Activated CD8-positive, alpha-beta memory T cell treated with anti-CD3 and anti-CD28 coated beads for 4 hours (primary cell): ENCODE measurements at places on chromosomes 3 and 15.

DNA sequence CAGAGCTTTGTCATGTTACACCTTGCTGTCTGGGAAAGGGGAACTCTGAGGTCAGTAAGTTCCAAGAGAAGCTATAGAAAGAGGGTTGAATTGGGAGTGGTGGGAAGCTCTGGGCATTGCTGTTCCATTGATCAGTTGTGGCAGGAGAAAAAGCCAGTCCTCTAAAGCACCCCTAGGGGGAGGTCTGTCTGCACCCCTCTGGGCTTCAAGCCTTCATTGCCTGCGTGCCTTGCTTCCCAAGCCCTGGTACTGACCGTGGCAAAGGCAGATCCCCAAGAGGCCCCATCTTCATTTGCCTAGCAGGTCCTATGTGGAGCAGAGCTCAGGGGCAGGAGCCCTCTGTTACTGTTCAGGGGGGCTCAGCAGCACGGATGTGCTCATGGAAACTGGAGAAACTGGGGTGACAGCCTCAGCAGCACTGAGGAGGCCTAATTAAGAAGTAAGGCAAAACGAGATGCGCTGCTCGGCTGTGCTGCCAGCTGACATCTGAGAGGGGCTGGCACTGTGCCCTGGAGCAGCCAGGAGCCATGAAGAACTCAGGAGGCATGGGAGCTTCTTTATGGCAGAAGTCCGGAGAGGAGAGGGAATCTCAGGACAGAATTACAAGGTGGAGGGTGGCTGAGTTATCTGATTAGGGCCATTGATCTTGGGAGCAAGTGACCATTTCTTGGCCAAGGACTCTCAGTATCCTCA lies 270.9 kb downstream of the RPLP1 start:
- no peak for DNase-seq

DNA sequence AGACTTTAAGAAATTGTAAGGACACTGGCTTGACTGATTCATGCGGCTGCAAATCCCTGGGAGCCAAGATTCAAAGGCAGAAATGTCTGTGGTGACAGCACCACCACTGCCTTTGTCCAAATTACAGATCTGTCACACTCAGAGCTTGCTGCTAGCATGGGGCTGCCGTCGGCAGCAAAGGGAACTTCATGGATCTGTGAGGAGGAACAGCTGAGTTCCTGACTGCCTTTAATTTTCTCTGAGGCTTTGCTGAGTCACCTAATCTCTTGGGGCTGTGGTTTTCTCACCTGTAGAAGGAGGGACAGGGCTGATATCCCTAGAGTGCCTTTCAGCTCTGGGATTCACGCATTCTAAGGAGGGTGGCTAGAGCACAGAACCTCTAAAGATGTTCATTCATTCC lies 4.1 kb upstream of the PAK6 start:
- DNase-seq, result no peak

GRCh38 chr15:100032358-100033085 lies 299.3 kb upstream of the LYSMD4 start:
- DNase-seq, result no peak

- no peak for DNase-seq
Observed at GRCh38 chr3:135532021-135532420, 433.5 kb upstream of the PPP2R3A start.

DNA sequence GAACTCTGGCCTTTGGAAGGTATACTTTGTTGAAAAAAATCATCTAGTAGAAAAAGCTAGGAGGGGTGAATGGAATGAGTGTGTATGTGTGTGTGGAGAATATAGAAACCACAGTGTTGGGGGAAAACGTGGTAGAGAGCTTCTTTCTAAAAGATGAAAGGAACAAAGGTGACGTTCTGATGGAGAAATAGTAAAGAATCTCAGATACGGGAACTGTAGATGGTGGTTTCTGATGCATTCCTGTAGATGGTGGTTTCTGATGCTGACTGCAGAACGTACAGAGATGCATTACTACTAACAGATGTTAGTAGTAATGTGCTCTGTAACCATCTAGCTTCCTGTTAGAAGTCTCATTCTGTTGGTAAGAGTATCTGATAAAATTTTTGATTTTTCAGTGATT lies 60.2 kb downstream of the VPS8 start:
- no peak for DNase-seq

GRCh38 chr3:191269289-191270085 lies 59.7 kb upstream of the CCDC50 start:
- DNase-seq, result no peak

DNA sequence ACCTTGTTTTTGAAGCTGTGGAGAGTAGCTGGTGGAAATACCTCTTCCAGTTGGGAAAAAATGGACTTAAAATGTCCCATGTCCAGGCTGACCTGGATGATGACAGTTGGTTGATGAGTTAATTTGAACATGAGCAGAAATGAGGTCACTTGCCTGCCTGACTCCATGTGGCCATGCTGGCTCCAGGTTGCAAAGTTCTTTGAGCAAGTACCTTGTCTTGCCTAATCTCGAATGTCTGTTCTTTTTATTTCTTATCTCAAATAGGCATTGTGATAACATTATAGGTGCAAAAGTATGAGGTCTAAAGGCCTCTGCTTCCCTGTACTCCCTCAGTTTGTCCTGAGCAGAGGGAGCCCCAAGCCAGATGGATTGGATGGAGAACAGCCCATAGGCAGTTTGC lies 9.0 kb downstream of the MAPKBP1 start:
- no peak for DNase-seq

GRCh38 chr3:136835089-136835812 lies 16.3 kb downstream of the SLC35G2 start:
- DNase-seq, result no peak

DNA sequence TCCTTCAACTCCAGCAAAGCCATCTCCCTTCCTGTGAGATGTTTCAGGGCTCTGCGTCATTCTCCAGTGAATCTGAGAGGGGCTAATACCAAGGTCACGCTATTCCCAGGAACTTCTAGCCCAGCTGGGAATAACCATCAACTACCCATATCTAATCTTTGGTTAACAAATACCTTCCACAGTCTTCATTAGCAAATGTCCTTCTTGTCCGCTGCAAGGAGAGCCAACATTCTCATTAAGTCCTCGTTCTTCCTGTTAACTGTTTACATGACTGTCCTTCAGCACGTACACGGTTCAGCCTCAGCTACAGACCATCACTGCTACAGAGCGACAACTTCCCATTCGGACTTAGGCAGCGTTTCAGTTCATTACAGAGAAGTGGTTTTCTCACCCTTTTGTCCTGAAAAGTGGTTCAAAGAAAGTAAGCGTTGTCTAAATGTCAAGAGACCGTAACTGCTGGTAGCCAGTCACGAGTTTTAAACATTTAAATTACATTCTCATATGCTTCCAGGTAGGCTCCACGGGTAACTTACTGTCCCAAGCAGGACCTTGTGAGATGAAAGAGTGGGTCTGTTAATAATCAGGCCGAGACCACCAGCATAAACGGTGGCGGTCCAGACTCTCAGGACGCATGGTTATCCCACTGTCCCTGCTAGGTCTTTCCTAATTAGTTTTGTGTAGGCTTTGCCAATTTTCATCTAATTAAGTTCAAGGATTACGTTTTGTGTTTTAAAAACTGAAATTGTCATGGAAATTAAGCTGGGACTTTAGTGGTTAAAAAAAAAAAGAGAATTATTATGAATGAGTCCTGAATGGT lies 63.8 kb downstream of the CHSY1 start:
- DNase-seq, result no peak

DNA sequence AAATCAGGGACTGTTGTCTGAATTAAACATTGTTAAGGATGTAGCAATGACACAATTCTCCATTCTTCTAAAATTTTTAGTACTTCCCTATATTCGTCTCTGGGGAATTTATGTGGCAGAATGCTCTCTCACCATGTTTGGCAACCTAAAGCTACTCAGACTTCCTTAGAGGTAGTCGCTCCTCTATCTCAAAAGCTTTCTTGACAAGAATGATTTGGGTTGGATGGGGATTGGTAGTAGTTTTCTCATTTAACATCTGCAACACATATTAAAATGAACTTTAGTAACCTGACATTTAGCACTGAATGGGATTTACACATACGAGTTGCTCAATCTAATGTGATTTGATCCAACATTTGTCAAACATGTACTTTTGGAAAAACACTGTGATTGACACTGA lies 233.3 kb downstream of the RBMS3 start:
- DNase-seq, result no peak

DNA sequence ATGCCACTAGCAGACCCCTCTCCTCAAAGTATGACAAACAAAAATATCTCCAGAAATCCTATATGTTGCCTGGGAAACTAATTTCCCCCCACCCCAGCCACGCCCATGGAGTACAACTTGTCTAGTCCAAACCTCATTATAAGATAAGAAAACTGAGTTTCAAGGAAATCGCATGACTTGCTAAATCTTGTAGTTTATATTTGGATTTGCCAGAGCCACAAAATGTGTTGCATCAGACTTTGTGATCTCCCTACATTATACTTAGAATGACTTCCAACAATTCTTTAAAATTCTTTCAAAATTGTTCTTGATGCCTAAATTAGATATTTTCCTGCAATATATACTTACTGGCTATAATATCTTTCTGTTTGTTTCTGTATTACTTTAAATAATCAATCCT lies 1034.4 kb downstream of the IGSF11 start:
- DNase-seq, result no peak

GRCh38 chr3:69343875-69344274 lies 42.0 kb downstream of the FRMD4B start:
- DNase-seq, result no peak

DNA sequence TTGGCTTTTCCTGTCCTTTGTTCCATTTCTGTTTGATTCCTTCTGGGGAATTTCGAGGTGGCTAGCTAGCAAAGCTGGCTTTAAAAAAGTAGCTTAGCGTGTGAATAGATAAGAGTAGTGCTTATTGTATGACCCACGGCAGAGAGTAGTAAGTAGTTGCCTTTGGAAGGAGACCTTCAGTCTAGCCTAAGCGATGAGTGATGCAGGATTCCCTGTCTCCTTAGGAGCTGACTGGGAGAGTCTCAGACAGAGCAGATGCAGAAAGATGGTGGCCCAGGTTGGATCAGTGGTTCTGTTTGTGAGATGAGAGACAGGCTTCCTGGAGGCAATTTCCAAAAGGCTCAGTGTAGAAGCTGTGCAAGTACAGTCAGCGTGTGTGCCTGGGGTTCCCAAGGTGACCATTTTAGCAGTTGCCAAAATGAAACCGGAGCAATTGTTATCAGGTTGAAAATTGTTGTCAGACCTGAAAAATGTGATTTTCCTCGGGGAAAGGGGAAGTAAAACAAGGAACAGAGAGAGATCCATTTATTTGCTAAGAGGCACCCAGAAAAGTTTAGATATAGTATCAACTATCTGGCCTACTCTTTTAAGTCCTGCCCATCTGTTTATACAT lies 681 bp upstream of the IL5RA start:
- no peak for DNase-seq

DNA sequence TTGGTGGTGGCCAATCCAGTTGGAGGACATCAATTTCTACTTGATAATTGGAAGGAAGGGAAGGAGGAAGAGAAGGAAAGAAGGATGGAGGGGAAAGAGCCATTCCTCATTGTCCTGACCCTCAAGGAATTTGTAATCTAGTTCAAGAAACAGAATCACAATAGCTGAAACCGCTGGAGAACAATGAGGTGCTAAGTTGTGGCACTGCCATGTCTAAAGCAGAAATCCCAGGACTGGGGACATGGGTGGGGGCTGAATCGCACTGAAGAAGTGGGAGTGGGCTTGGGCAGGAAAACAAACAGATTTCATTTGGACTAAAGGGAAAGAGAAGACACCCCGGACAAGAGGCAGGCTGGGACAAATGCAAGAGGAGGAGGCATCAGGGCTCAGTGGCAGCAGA lies 183.6 kb downstream of the UACA start:
- no peak for DNase-seq

DNA sequence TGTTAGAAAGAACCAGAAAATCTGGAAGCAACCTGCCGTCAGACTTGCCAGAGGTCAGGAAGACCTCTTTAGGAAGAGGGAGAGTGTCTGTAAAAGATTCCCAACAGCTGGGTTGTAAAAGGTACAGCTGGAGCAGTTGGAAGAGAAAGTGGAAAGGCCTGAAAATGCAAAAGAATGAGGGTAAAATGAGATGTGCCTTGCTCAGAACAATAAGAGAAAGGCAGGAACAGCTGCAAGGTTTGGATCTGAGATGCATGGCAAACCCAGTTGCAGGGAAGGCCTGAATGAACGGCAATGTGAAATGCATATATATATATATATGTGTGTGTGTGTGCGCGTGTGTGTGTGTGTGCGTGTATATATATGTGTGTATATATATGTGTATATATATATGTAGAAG lies 88.1 kb downstream of the ZIC1 start:
- DNase-seq, result no peak

DNA sequence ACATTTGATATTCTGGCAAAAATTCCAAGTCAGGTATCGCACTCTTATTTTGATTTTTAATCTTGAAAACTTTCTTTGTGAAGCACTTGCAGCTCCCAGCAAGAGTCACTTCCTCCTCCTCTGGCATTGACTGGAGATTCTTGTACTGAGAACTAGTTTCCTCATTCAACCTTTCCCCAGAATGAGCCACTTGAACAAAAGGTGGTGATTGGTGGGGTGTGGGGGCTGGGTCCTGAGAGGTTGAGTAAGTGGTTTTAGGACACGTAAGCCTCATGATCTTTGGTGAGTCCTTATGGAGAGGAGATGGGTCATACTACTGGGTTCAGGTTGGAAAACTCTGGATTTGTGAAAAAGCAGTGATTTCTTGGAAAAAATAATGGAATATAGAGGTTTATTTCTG lies 32.3 kb upstream of the ONECUT1 start:
- no peak for DNase-seq

DNA sequence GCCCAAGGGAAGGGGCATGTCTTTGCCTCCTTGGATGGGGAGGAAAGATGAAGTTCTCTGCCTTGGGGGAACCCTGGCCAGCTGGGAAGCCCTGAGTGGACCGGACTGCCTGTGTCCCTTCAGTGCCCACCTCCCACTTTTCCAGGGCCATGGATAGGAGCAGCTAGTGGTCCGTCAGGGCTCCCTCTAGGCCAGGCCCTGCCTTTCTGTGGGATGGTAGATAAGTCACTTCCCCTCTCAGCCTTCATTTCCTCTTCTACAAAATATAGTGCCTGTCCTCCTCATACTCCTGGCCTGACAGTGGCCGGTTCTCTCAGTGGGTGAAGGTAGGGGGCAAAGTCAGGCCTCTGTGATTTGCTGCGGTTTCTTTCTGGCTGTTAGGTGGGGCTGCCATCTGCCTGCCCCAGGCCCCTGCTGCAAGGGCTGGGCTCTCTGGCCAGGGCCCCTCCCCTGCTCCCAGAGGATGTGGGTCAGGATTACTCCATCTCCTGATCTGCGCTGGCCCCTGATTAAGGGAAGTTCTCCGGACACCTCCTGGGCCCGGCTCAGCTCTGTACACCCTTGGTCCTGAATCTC lies 1.4 kb downstream of the PLEKHO2 start:
- no peak for DNase-seq

DNA sequence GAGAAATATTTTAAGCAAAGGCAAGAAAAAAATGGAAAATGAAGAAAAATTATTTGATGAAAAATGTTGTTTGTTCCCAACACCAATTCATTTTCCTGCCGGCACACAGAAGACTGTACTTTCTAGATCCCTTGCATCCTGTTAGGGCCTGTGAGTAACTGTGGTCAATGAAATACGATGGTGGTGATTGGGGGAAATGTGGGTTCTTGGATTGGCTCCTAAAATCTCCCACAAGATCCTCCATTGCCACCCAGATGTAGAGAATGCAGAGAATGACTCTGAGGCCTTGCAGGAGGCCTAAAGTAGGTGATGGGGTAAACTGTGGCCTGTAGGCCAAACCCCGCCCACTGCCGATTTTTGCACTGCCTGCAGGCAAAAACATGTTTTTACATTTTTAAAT lies 46.3 kb upstream of the C3orf70 start:
- DNase-seq, result no peak

- no peak for DNase-seq
Observed at GRCh38 chr3:122609798-122610559, 32.5 kb downstream of the PARP15 start.

- DNase-seq, result no peak
Observed at GRCh38 chr3:97181704-97182103, 367.3 kb downstream of the EPHA6 start.
